Stimulated activated CD8-positive, alpha-beta memory T cell treated with anti-CD3 and anti-CD28 coated beads, Interleukin-7, amount 100 ng/mL, for 4 hours (primary cell): ENCODE measurements at places on chromosomes 4 and X.

- DNase-seq = no peak
Observed at GRCh38 chr4:173091958-173092357, 76.7 kb upstream of the GALNT7 start.

DNA sequence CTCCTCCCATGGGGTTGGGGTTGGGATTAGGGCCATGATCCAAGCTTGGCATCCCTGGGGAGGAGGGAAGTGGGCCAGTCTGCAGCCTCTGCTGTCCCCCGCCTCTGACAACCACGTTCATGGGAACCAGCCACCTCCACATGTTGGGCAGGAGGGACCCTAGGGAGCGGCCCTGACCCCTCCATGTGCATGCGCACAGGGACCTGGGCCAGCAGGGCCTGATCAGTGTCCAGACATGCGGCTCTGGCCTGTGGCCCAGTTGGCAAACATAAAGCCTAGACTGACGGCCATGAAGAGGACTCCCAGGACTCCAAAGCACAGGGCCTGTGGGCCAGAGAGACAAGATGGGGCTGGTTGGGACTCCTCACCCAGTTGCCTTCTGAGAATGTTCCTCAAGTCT, 11.3 kb downstream of the SLC38A5 start:
- DNase-seq = no peak

DNA sequence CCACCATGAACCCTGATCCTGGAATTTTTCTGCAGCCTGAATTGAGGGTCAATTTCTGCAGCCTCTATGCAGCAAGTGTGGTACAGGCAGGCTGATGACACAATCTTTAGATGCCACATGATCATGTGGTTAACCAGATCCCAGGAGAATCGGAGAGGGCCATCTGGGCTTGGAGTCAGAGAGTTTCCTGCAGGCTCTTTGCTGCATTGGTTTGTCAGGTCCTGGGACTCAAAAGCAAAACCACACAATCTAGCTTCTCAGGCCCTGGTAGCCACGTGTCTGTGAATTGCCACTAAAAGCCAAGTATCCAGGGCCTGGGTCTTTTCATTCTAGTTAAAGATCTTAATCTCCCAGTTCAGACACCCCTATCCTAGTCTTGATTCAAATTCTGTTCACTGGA, 464.5 kb downstream of the BCOR start:
- DNase-seq = no peak

- DNase-seq = no peak
Observed at GRCh38 chr4:169103966-169104412, 93.9 kb upstream of the CBR4 start.

GRCh38 chr4:176729489-176729888, 63.2 kb downstream of the VEGFC start:
- DNase-seq = no peak

- no peak for DNase-seq
Observed at GRCh38 chrX:63740382-63740781, 44.6 kb downstream of the ARHGEF9 start.

DNA sequence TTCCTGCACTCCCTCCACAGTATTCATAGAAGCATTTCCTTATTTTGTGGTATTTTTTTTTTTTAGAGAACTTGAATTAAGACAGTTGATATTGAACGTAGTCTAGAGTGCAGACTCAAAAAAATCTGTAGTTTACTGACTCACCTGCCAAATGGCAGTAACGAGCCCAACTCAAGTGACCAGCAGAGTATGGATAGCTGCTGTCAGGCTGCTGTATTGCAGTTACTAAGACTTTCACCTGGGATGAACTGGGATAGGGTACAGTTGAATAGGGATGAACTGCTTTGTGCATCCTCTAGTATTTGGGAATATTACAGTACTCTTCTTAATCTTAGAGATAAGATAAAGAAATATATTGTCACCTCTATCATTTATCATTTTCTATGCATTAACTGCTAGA, 7.0 kb upstream of the SLC7A11 start:
- DNase-seq = no peak

- no peak for DNase-seq
Observed at GRCh38 chrX:6149060-6149872, 79.4 kb downstream of the NLGN4X start.

DNA sequence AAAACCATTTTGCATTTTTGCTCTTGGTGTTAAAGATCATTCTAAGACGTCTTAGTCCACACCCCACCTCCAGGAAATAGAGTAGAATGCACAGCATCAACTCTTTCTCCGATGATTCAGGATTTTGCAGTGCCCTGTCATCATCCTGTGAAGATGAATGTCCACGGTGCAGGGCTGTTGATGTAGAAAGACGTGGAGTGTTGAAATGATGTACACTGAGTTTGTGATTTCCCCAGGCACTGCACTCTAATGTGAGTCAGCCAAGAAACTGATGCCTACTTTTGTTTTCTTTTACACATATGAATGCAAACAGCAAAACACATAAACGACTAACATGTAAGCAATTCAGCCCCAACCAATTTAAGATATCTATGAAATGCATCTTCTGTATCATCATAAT, 10.5 kb downstream of the LGI2 start:
- DNase-seq = no peak

- no peak for DNase-seq
Observed at GRCh38 chr4:153241970-153242838, 38.0 kb downstream of the TRIM2 start.

DNA sequence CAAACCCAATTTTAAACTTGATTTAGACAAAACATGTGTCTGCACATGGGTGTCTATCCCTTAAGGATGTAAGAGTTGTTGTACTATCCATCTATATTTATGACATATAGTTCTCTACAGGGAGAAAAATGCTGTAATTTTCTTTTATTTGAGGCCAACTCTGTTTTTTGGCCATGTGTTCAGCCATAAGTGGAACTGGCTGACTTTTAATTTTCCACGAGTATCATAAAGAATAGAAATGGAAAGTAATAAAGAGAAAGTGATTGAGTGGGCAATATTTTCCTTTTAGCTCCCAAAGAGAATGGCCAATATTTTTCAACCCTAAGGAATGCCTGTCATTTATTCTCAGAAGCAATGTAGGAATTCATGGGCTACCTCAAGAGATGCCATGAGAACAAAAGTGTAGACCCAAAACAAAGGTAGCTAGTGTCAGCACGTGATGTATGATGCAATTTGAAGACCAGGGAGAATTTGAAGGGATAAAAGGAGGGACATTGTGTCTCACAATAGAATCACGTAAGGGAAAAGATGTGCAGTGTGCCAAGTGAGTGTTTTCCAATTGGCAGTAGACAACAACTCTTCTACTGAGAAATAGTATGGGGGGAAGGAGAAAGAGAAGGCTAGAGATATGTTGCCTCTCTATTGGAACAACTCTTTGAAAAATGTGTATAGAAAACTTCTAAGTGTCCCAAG, 27.8 kb upstream of the MXRA5 start:
- no peak for DNase-seq

DNA sequence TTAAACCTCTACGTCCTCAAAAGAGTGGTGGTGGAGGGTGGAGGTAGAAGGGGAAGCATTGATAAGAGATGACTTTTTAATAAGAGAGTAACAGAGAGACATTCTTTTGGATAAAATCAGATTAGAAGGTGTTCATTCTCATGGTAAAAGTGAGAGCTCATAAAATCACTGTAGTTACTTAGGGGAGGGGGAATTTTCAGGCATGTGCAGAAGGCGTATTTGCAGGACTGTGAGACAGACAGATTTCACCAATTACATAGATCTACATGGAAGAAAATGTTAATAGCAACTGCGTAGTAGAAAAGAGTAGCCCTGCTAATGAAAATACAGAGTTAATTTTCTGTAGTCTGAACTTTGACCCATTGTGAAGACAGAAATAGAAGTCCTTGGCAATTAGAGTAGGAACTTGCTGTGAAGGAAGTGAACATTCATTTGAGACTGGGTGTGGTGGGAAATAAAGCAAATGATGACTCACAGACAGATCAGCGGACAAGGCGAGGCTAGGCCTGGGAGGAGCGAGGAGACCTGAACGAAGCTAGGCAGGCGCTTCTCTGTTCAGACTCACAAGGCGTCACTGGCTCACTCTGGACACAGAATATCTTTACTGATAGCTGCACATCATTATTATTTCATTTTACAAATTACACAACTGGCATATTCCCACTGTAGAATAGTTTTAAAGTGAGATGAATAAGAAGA, 57.2 kb upstream of the FAM9C start:
- DNase-seq = no peak

DNA sequence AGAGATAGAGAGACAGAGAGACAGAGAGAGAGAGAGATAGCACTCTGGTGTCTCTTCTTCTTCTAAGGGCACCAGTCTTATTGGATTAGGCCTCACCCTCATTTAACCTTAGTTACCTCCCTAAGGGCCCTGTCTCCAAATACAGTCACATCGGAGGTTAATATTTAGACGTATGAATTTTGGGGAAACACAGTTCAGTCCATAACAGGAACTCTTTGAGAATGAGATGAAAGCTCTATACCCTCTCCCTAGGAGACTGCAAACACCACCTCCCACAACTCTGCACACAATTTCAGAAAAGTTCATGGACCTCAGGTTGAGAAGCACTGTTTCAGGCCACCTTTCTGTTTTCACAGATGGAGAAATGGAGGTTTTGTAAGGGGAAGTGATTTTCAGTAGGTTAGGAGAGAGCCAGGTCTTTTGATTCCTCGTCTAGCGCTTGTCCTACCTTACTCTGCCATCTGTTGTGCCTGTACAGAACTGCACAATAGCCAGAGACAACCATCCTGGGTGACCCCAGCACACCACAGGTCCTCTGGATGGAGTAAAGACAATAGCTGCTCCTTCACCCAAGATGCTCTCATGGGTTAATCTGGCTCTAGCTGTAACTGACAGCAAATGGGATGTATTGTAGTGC, 16.9 kb upstream of the LOC101059915 start:
- DNase-seq = no peak

- no peak for DNase-seq
Observed at GRCh38 chr4:101136373-101137370, 210.7 kb downstream of the PPP3CA start.

DNA sequence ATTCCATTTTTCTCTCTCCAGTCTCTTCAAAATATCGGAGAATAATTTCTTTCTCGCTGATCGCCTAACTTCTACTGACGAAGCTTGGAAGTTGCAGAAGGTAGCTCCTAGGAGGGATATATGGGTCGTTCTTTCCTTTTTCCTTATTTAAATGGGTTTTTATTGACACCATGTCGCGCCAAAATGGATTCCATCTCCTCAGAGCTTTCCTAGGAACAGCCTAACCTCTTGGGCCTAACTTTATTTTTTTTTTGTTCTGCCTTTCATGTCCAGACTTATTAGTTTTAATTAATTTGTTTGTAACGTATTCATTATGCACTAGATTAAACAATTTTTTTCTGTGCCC, 359.4 kb upstream of the ZCCHC13 start:
- no peak for DNase-seq

DNA sequence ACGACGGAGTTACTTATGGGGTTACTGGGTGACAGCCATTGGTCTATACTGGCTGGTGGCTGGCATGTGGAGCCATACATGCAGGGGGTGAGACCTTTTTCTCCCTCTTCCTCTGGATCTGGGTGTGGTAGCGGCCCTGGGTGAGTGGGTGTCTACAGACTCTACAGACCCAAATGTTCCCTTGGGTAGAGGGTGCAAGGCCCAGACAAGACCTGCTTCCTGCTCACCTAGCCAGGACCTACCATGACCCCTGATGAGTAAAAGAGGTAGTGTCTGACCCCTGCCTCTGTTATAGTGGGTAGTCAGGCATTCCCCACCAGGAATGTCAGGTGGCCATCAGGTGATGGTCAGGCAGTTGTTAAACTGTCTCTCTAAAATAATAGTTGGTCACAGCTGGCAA, 66.8 kb downstream of the SLC2A9 start:
- DNase-seq = no peak

DNA sequence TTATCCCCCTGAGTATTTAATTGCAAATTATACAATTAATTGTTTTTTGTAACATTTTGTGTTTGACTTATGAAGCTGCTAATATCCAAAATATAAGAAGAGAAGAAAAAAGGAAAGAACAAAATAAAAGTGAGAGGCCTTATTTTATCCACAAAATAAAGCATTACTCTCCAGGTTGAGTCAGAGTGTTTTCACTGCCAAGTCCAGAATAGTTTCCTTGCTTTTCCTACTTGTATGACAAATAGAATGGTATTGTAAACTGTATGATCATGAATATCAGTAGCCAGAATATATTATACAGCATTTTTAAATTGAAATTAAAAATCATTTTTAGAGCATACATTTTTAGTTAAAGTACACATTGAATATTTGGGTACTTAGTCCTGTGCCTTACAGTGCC, 237.8 kb downstream of the NDST4 start:
- no peak for DNase-seq

GRCh38 chrX:22338740-22339139, 66.0 kb downstream of the CBLL2 start:
- DNase-seq = no peak

GRCh38 chrX:116961872-116962582, 499.3 kb upstream of the CT83 start:
- DNase-seq = no peak

- DNase-seq = no peak
Observed at GRCh38 chrX:134622056-134622812, 36.0 kb downstream of the PLAC1 start.

- DNase-seq = no peak
Observed at GRCh38 chr4:83036991-83037665, 2.1 kb downstream of the COPS4 start.

DNA sequence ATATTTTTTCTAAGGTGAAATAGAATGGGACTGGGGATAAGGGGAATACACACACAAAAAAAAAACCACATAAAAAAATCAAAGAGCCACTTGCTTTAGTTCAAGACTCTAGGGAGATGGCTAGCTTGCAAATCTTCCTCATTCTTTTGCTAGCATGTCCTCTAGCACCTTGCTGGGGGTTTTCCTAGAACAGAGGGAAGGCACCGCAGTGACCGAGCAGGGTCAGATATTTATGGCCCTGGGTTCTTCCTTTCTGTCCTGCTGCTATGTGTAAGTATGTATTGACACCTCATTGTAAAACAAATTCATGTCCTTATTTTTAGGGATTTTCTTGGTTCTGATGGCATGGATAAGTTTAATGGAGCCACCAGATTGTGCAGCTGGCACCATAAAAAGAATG, 81.2 kb downstream of the SHISA3 start:
- no peak for DNase-seq

DNA sequence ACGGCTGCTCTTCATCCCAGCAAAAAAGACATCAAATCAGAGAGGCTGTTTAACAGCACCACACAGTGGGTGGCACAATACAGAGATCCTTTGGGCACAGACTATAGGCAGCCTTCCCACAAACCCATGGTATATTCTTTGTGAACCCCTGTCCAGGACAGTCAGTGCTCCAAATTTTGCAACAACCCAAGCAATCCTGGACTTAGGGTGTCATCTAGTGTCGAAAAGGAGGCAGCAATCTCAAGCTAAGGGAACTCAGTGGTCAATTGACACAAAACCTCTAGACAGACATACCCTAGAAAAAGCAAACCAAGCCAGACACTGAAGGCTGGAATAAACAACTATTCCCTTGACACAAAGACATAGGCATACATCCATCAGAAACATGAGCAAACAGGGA, 137.4 kb downstream of the BMP15 start:
- no peak for DNase-seq

DNA sequence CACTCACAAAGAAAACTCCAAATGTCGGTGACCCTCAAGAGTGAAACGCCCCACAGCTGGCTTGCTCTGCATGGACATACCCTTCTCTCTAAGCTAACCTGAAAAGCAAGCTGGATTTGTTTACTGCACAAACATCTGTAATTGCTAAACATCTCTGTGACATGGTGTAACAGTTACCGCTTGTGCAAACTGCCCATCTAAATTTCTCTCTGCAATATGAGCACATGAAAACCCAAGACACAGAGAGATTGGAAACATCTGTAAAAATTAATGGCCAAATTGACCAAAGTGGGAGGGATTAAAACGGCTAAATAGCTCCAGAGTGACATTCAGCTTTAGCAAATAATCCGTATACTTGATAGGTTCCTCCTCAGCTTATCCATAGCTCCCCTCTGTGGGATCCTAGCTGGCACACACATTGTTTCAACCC, 155.0 kb upstream of the MAP3K15 start:
- no peak for DNase-seq
